AG04449 (cell line): ENCODE measurements at places on chromosomes 4 and X.

- DNase-seq: no peak
Measured at GRCh38 chrX:55787063-55787462, 69.5 kb downstream of the RRAGB start.

DNA sequence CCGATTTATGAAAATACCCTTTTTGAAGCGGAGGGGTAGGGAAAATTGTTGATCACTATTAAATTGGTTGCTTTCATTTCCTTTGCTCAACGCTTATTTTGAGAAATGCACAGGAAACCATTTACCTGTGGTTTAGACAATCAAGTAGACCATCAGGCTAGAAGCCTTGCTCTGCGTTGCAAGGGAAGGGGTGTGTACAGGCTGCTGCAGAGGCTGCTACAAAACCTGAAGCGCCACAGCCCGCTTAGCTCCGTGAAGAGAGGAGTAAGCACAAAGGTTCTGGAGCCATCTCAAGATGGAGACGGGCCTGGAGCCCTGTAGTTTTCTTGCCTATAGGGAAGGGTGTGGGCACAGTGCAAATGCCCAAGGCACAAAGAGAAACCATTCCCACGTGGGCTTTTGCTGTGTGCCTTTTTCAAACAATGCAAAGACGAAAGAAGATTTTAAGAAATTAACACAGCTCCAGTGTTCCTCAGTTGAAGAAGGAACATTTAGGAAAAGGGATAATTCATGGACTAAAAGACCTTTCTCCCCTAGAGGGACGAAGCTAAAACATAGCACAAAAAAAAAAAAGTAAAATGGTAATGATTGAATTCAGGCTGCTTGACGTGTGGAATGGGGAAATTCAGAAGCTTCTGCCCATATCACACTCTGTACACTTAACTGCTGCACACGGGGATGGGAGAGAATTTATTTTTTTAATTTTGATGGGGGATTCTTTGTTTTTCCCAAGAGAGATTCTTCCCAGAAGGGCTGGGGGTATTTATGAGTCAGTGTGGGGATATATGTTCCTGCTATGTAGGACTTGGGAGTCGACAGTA, 3.5 kb downstream of the TMSB4X start:
- DNase-seq: peak; percentile 75

DNA sequence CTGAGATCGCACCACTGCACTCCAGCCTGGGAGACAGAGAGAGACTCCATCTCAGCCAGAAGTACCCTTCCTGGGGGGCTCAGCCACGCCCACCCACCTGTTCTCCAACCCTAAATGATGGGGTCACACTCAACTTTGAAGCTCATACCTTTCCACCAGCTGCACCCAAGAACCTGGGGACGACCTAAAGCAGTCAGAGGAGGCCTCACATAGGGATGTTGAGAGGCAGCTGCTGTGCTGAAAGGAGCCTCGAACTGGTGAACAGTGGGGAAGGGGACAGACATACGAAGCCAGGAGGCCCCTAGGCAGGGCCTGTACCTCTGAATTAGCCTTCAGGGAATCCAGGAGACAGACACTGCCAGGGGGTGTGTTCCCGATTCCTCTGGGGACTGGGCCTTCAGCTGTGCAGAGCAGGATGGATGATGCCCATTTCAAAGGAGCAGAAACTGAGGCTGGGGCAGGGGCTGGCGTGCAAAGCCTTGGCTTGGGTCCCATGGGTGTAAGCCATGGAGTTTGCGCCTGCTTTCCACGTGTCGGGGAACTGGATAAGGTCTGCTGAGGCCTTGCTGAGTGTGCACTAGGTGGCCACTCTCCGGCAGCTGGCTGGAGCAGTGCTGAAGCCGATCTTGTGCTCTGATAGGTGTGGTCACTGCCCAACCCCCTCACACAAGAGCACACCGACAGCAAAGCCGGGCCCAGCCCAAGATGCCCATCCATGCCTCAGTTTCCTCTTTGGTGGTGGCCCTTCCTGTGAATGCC, 130.8 kb downstream of the CPZ start:
- no peak for DNase-seq

DNA sequence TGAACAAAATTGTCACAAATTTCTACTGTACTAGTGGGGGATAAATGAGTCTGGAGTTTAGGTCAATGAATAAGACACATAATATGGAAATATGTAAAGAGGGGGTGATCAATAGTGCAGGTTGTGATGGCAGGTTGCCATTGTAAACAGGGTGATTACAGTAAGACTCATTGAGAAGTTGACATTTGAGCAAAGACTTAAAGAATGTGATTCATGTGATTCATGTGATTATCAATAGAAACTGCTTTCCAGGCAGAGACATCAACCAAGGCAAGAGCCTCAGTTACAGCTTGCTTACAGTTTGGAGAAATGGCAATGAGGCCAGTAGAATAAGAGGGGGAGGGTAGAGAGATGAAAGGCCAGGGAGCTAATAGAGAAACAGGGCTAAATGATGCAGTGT, 45.8 kb upstream of the GIMD1 start:
- no peak for DNase-seq

DNA sequence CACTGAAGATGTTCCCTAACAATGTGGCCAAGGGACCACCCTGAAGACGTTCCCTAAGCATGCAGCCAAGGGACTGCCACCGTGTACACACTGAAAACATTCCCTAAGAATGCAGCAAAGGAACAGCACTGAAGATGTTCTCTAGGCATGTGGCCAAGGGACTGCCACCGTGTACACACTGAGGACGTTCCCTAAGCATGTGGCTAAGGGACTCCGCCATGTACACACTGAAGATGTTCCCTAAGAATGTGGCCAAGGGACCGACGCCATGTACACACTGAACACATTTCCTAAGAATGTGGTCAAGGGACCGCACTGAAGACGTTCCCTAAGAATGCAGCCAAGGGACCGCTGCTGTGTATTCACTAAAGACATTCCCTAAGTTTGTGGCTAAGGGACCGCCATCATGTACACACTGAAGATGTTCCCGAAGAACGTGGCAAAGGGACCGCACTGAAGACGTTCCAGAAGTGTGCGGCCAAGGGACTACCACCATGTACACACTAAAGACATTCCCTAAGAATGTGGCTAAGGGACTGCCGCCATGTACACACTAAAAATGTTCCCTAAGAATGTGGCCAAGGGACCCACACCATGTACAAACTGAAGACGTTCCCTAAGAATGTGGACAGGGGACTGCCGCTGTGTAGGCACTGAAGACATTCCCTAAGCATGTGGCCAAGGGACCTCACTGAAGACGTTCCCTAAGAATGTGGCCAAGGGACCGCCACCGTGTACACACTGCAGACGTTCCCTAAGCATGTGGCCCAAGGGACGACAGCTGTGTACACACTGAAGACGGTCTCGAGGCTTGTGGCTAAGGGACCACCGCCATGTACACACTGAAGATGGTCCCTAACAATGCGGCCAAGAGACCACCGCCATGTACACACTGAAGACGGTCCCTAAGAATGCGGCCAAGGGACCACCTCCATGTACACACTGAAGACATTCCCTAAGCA, 54.8 kb downstream of the DHRSX start:
- no peak for DNase-seq

- no peak for DNase-seq
Measured at GRCh38 chr4:126386512-126386911, 1071.8 kb downstream of the FAT4 start.

GRCh38 chr4:85419103-85419502, 55.8 kb upstream of the ARHGAP24 start:
- DNase-seq: no peak

DNA sequence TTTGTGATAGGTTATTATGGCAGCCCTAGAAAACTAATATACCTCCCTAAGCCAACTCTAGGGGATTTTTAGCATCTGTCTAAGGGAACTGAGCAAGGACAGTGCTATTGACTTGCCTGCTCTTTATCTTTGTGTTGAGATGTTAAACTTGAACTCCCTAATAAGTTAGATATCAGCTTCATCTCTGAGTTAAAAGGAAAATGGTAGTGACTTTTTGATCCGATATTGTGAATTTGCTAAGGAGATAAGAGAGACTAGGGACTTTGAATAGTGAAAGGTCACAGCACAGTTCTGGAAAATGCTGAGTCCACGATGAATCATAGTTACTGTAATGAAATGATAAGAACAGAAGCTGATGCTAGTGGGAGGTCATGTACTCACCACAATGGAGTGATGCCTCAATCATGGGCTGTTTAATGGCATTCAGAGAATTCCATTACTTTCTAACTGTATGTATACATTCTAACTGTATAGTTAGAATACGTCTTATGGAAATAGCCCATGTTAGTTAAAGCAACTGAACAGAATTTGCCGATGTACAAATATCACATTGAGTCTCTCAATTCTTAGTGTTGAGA, 147.2 kb downstream of the GLRA3 start:
- no peak for DNase-seq
